ENCODE measurements at places on chromosomes 6 and 20.

DNA sequence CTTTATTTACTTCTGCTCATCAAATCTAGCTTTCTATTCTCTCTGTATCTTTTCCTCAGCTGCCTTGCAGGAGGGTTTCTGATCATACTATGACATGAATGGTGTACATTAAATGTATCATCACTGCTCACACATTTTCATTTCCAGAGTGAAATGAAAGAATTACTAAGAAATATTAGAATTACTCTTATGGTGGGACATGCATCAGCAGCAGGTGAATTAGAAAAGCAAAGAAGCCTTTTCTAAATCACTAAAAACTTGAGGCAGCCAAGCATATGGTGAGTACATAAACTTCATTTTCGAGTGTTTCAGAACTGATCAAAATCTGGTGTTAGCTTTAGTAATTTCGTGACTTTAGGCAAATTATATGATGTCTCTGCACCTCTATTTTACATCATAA lies 23.6 kb downstream of the IL17A start:
- no peak for DNase-seq

DNA sequence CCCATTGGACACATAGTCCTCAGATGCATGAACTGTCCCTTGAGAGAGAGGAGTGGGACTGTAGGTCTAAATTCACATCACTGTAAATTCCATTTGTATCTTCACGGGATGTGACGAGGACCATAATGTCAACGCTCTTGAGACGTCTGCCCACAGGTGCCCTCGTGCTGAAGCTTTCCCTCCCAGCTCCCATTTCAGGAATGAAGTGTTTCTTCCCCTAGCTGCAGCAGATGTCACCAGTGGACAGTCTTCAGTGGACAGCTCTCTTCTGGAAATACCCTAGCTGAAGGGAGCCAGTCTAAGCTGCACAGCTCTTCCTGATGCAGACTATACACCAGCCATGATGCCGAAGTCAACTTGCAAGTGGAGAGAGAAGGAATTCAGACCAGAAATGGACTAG lies 217.4 kb upstream of the ECI2 start:
- DNase-seq, result no peak

DNA sequence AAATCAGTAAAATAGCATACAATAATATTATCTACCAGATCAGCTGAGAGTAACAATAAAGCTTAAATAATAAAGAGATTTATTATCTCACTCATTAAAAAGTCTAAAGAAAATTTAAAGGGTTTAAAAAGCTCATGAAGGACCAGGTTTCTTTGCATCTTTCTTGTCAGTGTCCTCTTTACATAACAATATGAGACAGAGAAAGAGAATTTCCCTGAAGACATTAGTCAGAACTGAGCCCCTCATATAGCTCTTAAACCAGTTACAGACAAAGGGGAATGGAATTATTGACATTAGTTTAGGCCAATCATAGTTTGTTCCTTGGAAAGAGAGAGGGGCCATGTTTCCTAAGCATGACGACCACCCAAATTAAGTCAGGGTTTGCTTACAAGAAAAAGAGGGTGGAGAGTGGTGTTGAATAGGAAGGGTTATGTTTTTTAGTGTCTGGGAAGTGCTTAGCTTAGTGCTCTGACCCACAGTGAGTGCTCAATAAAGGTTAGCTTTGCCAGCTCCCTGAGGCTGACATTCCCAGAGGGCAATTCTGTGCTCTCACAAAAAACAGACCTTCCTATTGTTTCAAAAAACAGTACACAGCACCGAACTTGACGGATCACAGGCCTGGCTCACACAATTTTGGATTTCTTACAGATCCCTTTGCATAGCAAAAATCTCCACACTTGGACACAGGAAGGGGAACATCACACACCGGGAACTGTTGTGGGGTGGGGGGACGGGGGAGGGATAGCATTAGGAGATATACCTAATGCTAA lies 3.6 kb upstream of the PLCB1 start:
- no peak for DNase-seq

DNA sequence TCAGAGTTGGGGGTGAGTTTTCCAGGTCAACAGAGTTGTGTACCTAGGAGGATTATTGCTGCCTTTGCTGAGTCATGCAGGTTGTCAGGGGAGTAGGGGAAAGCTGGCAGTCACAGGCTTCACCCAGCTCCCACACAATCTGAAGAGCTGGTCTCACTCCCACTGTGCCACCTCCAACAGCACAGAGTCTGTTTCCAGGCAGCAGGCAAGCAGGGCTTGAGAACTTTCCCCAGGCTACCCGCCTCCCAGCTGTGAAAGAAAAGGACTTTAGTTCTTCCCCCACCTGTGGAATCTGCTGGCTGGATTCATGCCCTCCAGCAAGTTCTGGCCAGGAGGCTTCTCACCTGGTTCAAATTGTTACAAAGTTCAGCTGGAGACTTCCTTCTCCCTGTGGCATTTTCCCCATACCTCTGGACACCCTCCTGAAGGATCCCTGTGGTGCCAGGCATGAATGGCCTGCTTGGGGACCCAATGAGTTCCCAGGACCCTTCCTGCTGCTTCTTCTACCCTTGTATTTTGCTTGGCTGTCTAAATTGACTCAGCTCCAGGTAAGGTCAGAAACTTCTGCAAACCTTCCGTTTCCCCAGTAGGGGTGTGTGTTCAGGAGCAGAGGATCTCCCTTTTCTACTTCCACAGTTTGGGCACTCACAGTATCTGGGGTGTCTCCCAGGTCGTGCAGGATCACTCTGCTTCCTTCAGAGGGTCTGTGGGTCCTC lies 378.1 kb upstream of the MAN1A1 start:
- no peak for DNase-seq

GRCh38 chr6:113654396-113654795 lies 202.7 kb upstream of the MARCKS start:
- peak; percentile 99 for DNase-seq

- DNase-seq, result no peak
These were observed 29.8 kb upstream of the PCSK2 start for GRCh38 chr20:17197041-17197440.

- DNase-seq, result peak; percentile 65
These were observed 14.8 kb downstream of the FAXC start for GRCh38 chr6:99334526-99335127.

Data from M059J (cell line).